G401 (cell line): ENCODE measurements at places on chromosomes 1 and 21. TPM values are rescaled to one million over a fixed set of nuclear protein-coding genes. Genes with fewer than 3 reads are reported as not detected.

Gene CLK2
- 32.1 and 47.4 TPM in 2 replicates for total RNA-seq

Gene KCNA3
- not detected in 2 replicates for total RNA-seq

Gene RORC
- not detected in 2 replicates for total RNA-seq

Gene RBP7
- 4.4 and 9.2 TPM in 2 replicates for total RNA-seq

Gene SLC35D1
- total RNA-seq: 2.5 and 4.7 TPM in 2 replicates

Gene HMCN1
- total RNA-seq: 14.9 and 16.2 TPM in 2 replicates

Gene TRNP1
- 18.3 and 28.3 TPM in 2 replicates for total RNA-seq

Gene OR10J1
- total RNA-seq: not detected in 2 replicates

Gene CYP2J2
- not detected in 2 replicates for total RNA-seq

Gene CRABP2
- total RNA-seq: 1,143 and 1,168 TPM in 2 replicates

Gene LCE1B
- not detected in 2 replicates for total RNA-seq

Gene ACTRT2
- not detected in 2 replicates for total RNA-seq

Gene AHDC1
- total RNA-seq: 6.5 and 8.1 TPM in 2 replicates

Gene BCL2L15
- total RNA-seq: 0.64 TPM in 1 of 2 replicates, not detected in the other
